Activated CD4-positive, alpha-beta T cell treated with anti-CD3 and anti-CD28 coated beads, Interleukin-2, amount 50 U/mL, for 48 hours (primary cell): ENCODE measurements at places on chromosomes 16 and 17.

- DNase-seq = peak; percentile 25
Observed at GRCh38 chr17:56681561-56682266, 88.2 kb downstream of the NOG start.

GRCh38 chr17:77266891-77267341 lies 126.1 kb downstream of the SEC14L1 start:
- DNase-seq = no peak

DNA sequence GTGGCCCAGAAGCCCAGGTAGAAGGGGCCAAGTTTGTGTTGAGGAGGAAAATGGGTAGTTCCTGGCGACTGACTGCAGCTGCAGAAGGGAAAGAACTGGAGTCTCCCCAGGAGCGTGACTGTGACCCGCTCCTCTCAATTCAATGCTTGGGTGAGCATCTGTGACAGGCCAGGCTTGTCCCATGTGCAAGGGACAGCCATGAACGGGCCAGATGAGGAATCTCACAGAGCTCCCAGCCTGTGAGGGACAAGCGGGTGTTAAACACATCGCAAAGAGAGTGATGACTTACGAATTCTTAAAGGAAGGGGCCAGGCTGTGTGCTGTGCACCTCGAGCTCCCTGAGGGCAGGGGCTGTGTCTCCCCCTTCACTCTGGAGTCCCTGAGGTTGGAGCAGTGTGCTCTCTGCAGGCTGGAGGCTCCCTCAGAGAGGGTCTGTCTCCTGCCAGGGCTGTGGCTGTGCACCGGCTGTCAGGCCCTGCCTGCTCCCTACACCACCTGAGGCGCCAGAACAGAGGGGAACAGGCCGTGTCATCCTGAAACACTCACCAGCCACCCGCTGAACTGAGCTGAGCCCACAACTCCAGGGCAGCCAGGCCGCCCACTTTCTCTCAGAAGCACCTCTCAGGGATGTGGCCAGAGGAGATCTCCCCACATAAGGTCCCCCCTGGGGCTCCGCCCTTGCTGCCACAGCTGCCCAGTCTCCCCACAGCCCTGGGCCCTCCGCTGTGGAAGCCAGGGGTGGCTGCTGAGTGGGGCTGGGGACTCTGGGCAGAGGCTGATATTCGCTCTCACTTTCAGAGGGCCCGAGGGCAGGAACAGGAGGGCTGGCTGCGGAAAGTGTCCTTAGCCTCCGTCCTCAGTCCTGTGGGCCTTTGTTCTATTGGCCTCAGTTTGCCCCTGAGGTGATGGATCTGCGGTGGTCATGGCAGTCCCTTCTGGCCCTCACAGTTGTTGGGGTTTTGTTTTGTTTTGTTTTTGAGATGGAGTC lies 25.7 kb upstream of the NXPH3 start:
- no peak for DNase-seq

- DNase-seq = no peak
Observed at GRCh38 chr17:42285346-42286050, 2.8 kb upstream of the STAT5A start.

DNA sequence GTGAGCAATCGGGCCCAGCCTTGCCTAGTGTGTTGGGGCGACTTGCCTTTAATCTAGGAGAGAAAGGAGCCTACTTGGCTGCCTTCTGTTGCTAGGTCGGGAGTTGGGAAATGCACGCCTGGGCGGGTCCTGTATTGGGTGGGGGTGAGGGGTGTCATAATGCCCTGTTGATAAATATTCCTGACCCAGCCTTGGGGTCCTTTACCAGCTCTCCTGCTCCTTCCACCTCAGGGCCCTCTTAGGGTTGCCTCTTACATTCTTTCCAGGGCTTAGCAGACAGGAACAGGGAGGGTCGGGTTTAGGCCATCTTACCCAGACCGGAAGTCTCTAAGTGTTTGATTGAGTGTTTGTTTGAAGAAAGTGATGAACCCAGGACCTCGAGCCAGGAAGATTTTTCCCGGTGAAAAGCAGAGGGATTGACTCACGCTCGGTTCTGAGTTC lies 112.9 kb downstream of the SEC14L1 start:
- DNase-seq = no peak

DNA sequence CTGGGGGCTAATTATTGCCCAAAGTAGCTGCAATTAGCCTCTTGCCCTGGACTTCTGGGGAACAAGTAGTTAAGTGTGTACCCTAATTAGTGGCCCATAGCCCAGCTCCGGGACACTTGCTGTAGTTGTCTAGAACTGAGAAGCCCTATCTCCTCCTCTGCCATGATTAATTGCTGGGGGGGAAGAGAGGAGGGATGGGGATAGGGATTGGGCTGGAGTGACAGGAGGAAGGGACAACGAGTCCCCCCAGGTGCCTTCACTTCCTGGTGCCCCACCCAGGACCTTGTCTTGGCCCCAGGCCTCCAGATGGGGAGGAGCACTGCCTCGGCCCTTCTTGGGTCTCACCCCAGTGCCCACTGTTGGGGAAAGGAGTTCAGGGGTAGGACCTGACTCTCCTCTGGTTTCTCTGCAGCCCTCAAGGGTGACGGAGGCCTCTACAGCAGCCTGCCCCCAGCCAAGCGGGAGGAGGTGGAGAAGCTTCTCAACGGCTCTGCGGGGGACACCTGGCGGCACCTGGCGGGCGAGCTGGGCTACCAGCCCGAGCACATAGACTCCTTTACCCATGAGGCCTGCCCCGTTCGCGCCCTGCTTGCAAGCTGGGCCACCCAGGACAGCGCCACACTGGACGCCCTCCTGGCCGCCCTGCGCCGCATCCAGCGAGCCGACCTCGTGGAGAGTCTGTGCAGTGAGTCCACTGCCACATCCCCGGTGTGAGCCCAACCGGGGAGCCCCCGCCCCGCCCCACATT lies 17.4 kb downstream of the NGFR start:
- no peak for DNase-seq

DNA sequence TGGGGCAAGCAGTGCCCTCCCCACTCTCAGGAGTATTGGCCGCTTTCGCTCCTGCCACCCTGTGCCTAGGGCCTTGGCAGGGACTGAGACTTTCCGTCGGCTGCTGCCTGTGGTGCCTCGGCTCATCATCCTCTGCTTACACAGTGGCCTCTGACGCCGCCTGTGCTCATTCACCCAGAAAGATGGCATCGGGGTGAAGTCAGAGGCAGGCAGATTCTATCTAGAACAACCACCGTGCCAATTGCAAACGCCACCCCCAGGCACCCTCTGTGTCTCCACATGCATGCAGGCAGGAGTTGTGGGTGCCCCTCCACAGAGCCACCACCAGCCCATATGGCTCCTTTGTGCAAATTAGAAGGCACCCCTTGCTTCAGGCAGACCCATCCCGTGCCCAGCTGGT lies 154.2 kb upstream of the GSE1 start:
- no peak for DNase-seq

- DNase-seq = no peak
Observed at GRCh38 chr17:9360677-9361081, 214.9 kb downstream of the STX8 start.

- peak; percentile 48 for DNase-seq
Observed at GRCh38 chr16:79169239-79169638, 431.3 kb downstream of the MAF start.

DNA sequence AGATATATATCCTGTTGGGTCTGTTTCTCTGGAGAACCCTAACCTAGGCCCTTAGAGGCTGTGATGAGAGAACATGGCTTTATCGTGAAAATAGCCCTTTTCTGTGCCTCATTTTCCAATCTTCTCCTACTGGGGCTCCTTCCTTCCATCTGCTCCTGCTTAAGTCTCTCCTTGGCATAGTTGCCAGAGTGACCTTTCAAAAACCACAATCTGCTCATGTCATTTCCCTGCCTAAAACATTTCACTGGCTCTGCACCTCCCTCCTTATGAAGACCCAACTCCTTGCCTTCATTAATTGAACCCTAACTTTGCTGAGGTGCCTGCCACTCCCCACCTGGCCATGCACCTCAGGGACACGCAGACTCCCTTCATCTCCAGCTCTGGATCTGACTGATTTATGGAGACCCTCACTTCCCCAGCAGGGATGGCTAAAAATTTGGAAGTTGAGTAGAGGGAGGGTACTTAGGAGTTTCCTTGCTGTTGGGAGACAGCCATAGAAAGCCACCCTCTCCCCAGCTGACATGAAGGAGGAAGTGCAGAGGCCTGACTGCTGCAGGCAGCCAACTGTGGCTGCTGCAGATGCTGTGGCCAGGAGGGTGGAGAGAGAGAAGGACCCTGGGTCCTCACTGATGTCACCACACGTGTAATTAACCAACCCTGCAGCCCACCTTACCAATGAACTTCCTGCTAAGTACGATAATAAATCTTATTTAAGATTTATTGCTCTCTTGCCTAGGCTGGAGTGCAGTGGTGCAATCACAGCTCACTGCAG lies 6.3 kb upstream of the GGA2 start:
- DNase-seq = no peak

GRCh38 chr16:84633622-84634021 lies 14.7 kb upstream of the KLHL36 start:
- no peak for DNase-seq

DNA sequence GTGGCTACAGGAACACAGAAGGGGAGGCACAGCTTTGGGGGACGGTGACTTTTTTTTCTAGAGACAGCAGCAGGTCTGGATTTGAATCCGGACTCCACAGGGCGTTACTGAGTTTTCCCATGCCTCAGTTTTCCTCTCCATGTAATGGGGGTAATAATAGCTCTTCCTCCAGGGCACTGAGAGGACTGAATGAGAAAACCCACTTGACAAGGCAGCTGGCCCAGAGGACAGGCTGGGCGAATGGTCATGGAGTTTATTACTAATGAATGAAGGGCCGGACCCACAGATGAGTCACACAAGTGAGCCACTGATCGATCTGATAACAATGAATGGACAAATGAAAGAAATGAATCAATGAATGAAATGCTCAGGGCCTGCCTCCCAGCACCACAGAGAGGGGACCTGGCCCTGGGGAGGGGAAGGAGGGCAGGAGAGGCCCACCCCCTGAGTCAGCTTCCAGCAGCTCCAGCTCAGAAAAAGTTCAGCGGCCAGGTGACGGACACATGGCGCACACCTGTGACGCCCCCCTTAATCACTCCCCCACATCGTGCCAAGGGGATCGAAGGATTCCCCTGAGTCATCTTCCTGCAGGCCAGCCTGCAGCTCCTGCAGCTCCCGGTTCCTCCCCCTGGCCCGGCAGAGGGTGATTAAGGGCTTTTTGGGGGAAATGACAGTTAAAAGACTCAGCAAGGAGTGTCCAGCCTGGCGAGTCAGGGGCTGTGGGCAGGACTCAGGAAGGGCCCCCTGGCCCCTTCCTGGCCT lies 54.3 kb downstream of the SOCS1 start:
- no peak for DNase-seq

DNA sequence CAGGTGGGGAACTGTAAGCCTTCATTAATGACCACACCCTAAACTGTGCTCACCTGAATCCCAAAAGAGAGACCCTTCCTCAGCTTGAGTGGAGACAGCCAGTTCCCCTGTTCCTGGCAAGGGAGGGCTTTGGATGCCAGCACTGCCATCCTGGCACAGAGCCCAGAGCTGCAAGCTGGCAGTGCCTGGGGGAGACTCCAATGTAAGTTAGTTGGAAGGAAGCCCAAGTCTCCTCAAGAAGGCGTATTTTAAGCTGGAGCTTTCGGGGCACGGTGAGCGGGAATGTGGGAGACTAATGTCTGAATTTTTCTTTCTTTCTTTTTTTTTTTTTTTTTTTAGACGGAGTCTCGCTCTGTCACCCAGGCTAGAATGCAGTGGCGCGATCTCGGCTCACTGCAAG lies 4.7 kb downstream of the CDC42EP4 start:
- no peak for DNase-seq

- peak; percentile 100 for DNase-seq
Observed at GRCh38 chr17:7214300-7215135, 5.1 kb downstream of the DLG4 start.

DNA sequence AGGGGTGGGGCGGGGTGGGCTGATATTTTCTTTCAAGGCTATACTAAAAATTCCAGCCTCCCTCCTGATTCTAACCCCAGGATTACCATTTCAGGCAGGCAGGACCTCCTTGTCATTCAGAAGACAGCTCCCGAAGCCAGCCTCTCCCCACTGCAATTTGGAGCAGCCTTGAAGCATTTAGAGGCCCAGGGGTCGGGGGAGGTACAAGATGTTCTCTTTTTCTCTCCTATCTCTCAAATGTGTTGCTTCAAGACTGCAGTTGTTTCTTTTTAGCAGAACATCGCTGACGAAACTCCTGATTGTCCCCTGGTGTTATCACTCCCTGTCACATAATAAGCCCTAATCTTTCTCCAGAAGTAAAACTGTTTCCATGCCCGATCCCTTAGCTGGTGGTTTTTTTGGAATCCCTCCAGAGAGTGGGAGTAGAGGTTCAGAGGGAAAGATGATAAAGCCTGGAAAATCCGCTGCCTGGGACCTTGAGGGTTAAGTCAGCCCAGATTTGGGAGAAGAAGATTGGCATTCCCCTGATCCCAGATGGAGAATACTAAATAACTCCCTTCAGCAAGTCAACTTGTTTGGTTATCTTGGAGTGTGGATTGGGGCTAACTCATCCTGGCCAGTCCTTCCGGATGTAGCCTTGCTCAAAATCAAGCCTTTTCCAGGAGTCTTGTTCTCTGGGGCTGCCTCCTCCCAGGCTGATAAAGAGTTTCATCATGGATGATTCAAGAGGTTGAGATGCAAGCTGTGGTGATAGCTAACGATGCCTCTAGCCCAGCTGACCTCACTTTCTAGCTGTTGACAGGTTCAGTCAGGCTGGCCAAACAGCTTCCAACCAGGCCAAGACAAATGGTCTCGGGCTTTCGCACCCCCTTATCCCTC lies 71.3 kb downstream of the SOX9 start:
- DNase-seq = no peak

GRCh38 chr16:17476414-17477259 lies 5.9 kb upstream of the XYLT1 start:
- peak; percentile 43 for DNase-seq

GRCh38 chr16:14292051-14292825 lies 221.1 kb downstream of the MRTFB start:
- DNase-seq = no peak

DNA sequence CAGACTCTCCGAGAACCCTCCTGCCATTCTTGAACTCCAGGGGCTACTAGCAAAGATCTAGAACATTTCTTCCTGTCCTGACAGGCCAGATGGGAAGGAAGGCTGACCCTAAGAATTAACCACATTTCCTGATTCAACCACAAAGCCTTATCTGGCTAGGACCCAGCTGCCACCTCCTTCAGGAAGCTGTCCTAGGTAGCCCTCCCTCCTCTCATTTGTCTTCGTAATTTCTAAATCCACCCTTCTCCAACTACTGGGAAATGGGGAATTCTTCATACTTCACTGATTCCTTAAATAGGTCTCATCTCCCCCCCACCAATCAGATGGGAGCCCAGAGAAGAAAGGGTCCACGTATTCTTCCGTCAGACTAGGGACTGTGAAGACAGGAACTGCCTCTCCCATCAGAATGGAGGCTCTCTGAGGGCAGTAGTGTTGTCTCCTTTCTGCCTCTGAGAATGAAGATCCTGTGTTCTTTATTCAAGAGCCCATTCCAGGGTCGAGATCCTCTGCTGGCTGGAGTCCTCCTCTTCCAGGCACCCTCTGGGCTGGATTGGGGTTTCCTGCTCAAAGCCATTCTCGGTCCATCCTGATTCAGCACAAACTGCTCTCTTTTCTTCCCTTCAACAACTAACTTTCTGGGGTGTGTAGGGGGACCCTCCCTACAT lies 2.1 kb downstream of the SAMD14 start:
- no peak for DNase-seq

- DNase-seq = no peak
Observed at GRCh38 chr16:19749571-19750080, 31.6 kb downstream of the IQCK start.
